ENCODE measurements at places on chromosomes 4 and X.

- DNase-seq: no peak
Observed at GRCh38 chr4:22695917-22696316, 3.2 kb downstream of the GBA3 start.

GRCh38 chrX:39261446-39262147 is 460.3 kb downstream of the MID1IP1 start:
- DNase-seq: no peak

DNA sequence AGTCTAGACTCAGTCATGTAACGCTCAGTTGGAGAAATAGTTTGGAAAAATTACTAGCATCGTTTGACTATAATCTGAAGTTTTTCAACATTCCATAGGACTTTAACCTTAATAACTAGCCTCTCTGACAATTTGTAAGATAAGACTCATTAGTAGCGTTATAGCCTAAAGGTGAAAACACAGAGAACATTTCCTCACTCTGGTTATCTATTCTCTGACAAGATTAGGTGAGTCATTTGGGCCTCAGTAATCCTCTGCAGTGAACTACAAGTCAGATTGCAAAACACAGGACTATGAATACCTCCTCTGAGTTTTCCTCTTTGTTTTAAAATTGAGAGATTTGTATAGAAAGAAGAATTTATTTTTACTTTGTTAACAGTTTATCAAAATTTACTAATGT is 31.8 kb upstream of the PDLIM5 start:
- no peak for DNase-seq

DNA sequence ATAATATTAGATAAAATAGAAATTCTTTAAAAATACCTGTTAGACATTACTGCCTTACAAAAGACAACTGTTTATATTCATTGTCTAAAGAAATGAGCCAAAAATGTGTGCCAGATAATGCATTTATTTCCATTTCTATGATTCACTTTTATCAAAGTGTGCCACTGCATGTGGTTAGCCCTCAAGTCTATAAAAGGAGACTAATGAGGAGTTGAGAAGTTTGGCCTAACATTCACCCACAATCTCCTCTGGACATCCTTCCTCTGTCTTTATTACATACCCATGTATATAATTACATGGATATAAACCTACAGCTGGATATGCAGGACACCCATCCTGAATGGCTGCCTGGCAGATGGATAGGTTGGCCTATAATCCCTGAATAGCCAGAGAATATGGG is 42.6 kb upstream of the PDE5A start:
- DNase-seq: no peak

- DNase-seq: no peak
Observed at GRCh38 chrX:44596277-44596676, 53.6 kb upstream of the FUNDC1 start.

GRCh38 chrX:54116391-54116790 is 66.7 kb downstream of the FAM120C start:
- no peak for DNase-seq

GRCh38 chr4:44017422-44017739 is 431.2 kb downstream of the KCTD8 start:
- no peak for DNase-seq

- peak; percentile 69 for DNase-seq
Observed at GRCh38 chrX:40097504-40098263, at the start of gene BCOR. BCOR (minus strand) TSS chrX:40097958; CDS start chrX:40077929, 20,029 bp downstream.

DNA sequence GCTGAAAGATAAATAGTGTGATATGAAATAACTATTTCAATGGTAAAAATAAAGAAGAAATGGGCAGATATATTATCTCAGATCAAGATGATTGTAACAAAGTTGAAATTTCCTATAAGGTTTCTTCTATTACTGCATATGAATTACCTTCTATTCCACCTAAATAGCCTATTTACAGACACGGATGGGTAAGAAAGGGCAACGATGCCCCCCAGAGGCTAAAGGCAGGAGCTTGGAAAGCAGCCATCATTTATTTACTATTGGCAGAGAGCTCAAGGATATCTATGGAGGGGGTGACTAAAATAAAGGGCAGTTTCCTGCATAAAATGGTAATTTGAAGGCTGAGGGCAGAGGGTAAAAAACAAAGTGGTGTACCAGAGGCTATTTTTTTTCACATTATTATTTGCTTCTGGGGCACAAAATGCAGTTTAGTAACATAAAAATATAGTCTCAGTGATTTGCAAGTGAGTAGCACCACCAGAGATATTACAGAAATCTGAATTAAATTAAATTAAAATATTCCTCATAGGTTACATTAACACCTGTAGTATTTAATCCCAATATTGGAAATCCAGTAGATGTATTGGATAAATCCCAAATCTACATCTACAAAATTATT is 123.1 kb downstream of the BTC start:
- DNase-seq: no peak

- no peak for DNase-seq
Observed at GRCh38 chr4:519885-520682, 21.1 kb downstream of the PIGG start.

DNA sequence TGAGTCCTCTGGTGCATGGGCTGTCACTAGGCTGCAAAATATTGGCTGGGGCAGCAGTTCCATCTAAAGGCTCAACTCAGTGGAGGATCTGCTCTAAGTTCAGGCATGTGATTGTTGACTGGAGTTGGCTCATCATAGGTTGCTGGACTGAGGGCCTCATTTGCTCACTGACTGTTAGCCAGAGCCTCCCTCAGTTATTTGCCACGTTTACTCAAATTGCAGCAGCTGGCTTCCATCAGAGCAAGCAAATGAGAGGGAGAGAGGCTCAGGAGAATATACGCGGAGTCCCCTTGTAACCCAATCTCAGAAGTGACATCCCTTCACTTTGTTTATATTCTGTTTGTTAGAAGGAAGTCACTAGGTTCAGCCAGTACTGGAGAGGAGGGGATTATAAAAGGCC is 54.1 kb downstream of the BMP3 start:
- DNase-seq: no peak

- no peak for DNase-seq
Observed at GRCh38 chr4:11250510-11250909, 178.2 kb downstream of the HS3ST1 start.

DNA sequence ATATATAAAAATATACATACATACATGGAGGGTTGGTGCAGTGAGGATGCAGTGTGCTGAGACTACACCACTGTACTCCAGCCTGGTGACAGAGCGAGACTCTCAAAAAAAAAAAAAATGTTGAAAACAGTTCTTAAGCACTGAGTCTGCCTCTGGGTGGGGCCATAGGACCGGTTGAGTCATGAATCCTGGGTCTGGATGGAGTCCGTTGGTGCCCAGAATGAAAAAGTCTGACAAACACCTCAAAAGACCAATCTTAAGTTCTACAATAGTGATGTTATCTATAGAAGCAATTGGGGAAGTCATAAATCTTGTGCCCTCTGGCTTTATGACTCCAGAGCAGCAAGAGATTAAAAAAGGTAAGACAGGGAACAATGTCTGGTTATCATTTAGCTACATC is 70.4 kb downstream of the FGFBP1 start:
- no peak for DNase-seq

DNA sequence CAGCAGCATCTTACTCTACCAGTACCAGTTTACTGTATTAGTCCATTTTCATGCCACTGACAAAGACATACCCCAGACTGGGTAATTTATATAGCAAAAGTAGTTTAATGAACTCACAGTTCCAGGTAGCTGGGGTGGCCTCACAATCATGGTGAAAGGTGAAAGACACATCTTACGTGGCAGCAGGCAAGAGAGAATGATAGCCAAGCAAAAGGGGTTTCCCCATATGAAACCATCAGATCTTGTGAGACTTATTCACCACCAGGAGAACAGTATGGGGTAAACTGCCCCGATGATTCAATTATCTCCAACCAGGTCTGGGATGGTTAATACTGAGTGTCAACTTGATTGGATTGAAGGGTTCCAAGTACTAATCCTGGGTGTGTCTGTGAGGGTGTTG is 69.3 kb downstream of the YIPF6 start:
- no peak for DNase-seq

DNA sequence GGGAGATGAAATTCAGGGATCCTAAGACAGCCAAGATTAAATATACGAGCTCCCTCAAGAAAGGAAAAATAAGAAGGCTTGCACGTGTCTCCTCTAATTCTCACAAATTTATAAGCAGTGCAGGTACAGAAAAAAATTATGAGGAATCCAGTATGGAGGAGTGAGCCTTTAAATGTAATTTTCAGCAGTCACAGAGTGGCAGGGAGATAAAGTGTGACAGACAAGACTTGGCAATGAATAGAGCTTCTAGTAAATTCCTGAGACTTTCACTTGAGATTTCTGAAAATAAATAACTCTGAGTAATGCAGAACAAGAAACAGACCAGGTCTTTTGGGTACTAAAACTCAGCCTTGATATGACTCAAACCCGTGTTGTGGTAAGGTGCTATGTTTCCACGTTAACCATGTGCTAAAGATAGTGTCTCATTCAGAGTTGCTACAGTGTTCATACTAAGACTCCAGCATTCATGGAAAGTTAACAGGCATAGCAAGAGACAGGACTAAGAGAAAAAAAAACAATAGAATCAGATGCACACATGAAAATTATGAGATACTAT is 119.8 kb downstream of the SPOCK3 start:
- DNase-seq: no peak

- no peak for DNase-seq
Observed at GRCh38 chr4:10530137-10530786, 73.0 kb upstream of the ZNF518B start.

GRCh38 chr4:104294811-104295210 is 199.9 kb downstream of the CXXC4 start:
- DNase-seq: no peak

DNA sequence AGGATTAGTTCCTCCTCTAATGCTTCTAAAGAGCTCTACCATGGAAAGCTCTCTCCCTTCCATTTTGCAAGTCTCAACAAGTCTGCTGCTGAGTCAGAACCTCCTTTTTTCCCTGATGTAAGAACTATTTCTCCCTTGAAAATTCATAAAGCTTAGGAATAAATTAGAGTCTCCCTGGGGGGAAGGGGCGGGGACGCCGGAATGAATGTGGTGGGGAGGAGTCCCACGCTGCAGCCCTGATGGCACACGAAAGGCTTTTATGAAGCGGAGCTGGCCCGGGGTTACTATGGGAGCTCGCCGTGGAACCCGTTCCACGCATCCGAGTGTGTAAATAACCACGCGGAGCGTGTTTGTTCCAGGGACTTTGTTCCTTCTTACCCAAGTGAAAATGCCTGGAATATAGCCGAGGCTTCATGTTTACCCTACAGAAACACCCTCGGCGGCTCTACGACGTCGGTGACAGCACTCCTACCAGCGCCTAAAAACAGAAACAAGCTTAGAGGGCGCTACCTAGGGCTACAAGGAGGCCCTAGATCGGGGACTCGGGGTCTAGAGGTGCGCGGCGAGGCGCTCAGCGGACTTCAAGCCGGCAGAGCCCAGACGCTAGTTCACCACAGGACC is 923 bp upstream of the CPEB2 start:
- DNase-seq: peak; percentile 17

DNA sequence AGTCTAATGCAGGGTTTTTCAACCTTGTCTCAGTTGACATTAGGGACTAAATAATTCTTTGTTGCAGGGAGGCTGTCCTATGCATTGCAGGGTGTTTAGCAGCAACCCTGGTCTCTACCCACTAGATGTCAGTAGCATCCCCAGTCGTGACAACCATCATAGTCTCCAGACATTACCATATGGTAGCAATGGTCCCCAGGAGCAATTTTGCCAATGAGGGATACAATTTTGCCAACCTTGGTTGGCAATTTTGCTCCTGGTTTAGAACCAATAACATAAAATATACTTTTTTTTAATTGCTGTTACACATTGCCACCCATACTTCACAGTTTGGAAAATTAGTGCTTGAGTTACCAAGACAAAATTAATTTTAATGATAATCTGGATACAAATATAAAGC is 6.0 kb downstream of the EREG start:
- DNase-seq: no peak

GRCh38 chr4:101103381-101104142 is 243.8 kb downstream of the PPP3CA start:
- DNase-seq: no peak

- no peak for DNase-seq
Observed at GRCh38 chr4:90445380-90445779, 318.2 kb downstream of the CCSER1 start.

GRCh38 chrX:33989936-33990335 is 142.2 kb downstream of the FAM47A start:
- no peak for DNase-seq

GRCh38 chr4:63620271-63620670 is 789.0 kb downstream of the TECRL start:
- DNase-seq: no peak

Measured in 8988T (cell line).